CD4-positive, alpha-beta T cell treated with Interleukin-4 for 1 hour (primary cell): ENCODE measurements at places on chromosomes 5 and 9.

GRCh38 chr5:127561254-127561653, 43.8 kb downstream of the PRRC1 start:
- DNase-seq: no peak

DNA sequence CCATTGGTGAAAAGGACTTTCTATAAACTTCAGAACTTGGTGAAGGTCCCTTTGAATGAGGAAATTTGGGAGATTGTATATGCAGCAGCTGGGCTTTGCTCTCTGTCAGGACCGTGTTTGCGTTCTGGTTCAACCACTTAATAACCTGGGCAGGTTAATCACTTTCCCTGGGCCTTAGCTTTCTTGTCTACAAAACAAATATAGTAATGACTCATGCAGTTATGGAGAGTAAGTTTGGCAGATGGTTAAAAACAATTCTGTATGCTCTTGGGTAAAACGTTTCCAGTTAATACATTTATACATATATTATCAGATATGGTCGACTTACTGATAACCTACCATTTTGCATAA, 197.0 kb downstream of the ARHGEF28 start:
- no peak for DNase-seq

GRCh38 chr5:66839636-66840185, 243.5 kb downstream of the MAST4 start:
- DNase-seq: no peak

DNA sequence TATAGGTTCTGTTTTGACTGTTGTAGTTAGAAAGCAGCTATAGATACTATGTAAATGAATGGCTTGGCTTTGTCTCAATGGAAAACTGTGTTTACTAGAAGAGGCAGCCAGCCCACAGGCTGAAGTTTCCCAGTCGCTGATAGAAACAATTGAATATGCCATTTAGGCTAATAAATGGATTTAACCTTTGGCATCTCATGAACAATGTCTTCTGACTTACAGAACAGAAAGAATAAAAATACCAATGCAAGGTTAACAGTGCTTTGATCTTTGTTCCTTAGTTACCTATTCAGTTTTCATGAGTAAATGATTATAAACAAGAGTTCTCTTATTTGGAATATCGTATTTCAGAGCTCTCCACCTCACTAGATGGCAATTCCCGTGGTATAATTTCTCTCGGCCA, 120.6 kb downstream of the PAM start:
- no peak for DNase-seq

DNA sequence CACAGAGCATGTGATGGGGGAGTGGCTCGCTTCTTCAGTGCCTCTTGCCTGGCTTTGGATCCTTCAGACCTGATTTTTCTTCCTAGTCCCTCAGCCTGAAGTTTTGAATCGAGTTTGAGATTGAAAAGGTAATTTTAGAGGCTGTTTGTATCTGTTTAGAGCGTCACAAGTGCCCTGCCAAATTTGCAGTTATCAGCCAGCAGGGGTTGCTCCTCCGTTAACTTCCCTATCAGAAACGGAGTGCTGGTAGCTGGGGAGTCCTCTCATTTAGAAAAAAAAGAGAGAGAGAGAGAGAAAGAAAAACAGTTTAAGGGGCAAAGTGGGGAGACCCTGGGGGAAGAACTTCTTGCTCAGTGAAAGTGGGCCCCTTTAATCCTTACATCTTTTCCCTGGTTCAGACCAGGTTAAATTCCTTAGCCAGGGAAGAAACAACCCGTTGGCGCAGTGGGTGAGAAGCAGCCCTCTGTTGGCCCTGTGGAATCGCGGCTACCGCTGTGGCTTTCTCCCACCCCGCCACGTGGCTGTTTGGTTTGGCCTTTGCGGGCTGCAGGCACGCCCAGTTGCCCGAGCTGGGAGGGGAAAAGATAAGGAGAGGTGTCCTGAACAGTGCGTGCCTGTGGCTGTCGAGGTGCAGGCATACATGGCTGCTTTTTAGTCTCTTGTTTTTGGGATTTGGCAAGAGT, 576.7 kb upstream of the ACO1 start:
- no peak for DNase-seq

DNA sequence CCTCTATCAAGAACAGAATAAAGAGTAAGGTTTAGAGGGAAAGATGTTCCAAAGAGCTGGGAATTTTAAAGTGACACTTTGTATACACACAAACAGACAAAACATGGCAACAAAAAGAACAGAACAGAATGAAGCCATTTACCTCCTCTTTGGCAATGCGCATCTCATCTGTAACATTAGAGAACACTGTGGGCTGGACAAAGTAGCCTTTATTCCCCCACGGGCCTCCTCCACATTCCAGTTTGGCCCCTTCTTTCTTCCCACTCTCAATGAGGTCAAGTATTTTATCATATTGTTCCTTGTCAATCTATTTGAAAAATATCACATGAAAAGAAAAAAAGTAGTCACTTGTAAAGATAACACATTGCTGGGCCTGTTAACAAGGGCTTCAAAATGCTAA, 41.0 kb downstream of the ALDH1A1 start:
- DNase-seq: no peak

GRCh38 chr9:34134521-34134920, 8.0 kb upstream of the DCAF12 start:
- DNase-seq: no peak

- no peak for DNase-seq
Observed at GRCh38 chr5:125215593-125215992, 469.2 kb upstream of the ZNF608 start.

DNA sequence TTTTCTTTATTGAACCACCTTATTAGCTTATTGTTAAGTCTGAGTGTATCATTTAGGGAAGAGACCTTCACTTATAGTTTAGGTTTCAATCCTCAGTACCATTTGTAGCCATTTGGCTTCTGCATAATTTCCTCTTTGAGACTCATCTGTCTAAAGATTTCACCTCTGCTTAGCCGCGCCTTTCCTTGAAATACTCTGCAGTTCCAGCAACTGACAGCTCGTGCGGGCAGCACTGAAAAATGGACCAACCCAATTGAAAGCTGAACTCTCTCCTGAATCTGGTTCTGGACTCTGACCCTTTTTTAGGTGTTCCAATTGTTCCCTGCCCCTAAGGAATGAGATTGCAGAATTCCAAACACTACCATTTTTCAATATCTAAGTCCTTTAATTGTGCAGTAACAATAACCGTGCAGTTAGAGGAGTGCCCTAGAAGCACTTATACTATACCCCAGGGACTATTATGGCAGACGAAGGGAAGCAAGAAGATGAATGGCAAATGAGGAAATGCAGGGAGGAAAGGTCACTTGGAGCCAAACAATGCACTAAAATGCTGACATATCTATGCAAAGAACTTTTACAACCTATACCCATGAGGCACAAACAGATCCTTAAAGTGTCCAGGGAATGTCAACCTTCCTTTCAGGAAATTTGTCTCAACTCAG, 50.1 kb upstream of the PDE4D start:
- no peak for DNase-seq

- no peak for DNase-seq
Observed at GRCh38 chr5:133681896-133682295, 69.6 kb upstream of the FSTL4 start.

- no peak for DNase-seq
Observed at GRCh38 chr9:85108229-85108628, 438.7 kb downstream of the NTRK2 start.

- no peak for DNase-seq
Observed at GRCh38 chr5:132821791-132822190, 8.7 kb downstream of the SHROOM1 start.

DNA sequence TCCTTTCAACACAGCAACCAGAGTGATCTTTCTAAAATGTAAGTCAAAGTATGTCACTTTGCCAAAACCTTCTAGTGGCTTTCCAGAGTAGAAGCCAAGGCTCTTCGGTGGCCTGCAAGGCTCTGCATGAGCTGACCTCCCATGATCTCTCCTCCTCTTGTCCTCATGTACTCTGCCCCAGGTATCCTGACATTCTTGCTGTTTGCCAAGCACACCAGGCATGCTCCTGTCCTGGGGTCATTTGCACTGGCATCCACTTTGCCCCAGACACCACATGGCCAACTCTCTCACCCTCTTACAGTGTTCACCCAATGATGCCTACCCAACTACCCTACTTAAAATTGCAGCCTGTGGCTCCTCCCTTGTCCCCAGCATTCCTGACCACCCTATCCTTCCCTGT, 86.3 kb downstream of the ZNF618 start:
- DNase-seq: no peak

DNA sequence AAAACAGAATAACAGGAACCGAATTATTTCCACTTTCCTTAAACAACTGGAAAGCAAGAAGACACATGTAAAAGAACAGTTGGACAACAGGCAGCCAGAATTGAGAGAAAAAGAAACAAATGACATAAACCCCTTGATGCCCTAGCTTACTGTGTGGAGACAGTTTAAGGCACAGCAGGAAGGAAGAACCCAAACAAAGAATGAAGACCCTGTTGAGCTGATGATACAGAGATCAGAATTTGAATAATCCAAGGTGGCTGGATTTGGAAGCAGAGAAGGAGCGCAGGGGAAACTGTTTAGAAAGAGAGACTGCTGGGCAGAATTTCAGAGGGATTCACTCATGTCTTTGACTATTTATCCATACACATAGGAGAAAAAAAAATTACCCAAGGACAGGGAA, 316.3 kb upstream of the POU5F2 start:
- no peak for DNase-seq

DNA sequence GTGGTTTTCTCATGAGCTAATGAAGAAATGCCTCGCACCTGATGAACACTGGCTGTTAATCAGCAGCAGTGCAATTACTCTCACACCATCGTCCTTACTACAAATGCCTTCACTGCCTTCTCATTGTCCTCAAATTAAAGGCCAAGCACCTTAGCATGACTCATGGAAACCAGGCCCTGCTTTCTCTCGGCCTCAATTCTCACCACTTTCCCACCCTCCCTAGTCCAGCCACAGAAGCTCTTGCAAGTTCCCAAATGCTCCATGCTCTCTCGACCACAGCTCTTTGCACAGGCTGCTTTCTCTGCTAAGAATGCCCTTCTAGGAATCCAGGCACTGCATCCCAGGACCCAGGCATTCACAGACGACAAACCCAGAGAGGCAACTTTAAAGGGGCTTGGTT, 94.6 kb upstream of the KLF4 start:
- DNase-seq: no peak

DNA sequence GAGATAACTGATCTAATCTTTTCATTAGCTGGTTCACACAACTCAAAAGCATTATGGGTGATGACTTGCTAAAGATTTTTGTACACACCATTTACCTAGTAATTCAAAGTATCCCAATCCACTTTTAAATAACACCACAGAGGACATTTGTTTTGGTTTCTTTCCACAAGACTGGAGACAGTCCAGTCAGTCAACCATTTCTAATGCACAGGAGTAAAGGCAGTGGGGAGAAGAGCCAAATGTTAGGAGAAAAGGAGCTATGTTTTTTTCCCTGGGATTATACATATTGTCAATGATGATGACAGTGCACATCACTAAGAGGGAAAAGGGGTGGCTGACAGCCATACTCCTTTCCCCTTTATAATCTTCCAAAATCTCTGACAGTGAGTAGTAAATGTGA, 240.9 kb downstream of the GABRB2 start:
- DNase-seq: no peak

GRCh38 chr9:2603621-2604020, 18.0 kb upstream of the VLDLR start:
- DNase-seq: no peak

DNA sequence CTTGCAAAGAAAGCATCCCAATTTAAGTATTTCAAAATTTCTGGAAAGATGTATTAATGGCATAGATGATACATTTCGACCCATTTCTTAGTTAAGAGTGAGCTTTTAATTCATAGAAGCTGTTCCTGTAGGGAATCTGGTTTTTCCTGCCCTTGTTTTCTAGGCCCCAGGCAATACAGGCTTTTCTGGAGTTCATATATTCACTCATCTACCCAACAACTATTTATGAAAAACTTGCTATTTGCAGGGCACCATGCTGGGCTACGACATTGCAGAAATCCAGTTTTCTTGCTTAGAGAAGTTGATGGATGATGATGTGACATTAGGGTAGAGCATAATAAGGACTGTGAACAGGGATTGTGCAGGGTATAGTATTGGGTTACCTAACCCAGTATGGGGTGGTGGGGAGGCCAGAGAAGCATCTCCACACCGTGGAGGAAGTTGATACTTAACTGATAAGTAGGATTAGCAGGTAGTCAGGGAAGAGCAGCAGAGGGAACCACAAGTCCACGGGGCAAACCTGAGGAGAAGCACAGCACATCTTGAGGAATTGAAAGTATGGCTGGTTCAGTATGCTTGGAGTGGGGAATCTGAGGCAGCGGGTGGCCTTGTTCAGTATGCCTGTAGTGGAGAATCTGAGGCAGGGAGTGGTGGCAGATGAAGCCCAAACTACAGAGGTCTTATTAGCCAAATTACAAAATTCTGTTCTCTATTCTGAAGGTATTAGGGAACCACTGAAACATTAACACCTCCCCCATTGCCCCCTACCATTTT, 247.5 kb downstream of the ARRDC3 start:
- DNase-seq: no peak

DNA sequence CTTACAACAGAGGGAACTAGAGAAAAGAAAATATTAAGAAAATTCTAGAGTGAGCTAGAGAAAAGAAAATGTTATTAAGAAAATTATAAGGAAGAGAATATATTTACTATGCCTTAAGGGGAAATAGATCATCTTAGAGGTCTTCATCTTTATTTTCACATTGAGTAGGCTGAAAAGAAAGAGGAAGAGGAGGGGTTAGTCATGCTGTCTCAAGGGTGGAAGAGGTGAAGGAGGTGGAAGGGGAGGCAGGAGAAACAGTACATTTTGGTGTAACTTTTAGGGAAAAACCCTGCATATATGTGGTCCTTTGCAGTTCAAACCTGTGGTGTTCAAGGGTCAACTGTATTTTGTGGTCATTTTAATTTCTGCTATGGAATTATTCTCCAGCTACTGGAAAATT, 46.6 kb downstream of the PPIP5K2 start:
- no peak for DNase-seq

DNA sequence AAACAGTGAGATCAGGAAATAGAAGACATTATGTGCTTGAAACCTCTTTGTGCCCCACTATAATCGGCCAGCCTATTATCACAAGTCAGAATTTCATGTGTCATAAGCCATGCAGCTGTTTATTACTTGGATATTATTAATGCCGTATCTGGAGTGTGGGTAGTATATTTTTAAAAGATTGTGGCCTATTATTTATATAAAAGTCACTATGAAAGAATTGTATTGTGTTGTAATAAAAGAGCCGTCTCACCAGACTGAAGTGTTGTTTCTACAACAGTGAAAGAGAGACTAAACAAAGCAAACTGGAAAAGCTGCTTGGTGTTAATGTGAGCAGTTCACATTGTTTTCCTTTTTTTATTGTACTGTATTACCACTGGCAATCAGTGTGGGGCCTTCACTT, 449.1 kb downstream of the PSAT1 start:
- no peak for DNase-seq

GRCh38 chr9:115367780-115368525, 250.0 kb upstream of the TNC start:
- no peak for DNase-seq

DNA sequence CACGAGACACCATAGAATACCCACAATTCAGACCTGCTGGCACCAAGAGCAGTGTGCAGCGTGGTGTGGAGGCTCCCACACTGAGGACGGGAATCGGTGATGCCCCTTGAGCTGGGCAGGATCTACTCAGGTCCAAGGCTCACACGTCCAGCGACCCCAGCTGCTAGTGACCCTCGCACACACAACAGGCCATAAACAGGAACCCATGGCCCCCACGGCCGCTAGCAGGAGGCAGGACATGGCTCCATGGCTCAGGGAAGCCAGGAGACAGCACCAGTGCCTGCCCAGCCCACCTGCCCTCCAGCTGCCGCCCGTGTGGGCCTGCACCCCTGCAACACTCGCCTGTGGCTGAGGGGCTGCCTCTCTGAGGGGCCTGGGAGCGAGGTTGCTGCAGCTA, 43.4 kb upstream of the SLC9A3 start:
- no peak for DNase-seq

- DNase-seq: no peak
Observed at GRCh38 chr5:40551496-40552491, 127.9 kb upstream of the PTGER4 start.
